Heart right ventricle (tissue), 16 donors: ENCODE measurements at places on chromosomes 7 and 10.

GRCh38 chr10:6990891-6991290 is 410.8 kb upstream of the PRKCQ start:
- no peak for DNase-seq

- DNase-seq, result no peak
Observed at GRCh38 chr7:110105307-110105706, 985.6 kb upstream of the LRRN3 start.

GRCh38 chr7:28588602-28589001 is 176.3 kb downstream of the CREB5 start:
- DNase-seq, result no peak

DNA sequence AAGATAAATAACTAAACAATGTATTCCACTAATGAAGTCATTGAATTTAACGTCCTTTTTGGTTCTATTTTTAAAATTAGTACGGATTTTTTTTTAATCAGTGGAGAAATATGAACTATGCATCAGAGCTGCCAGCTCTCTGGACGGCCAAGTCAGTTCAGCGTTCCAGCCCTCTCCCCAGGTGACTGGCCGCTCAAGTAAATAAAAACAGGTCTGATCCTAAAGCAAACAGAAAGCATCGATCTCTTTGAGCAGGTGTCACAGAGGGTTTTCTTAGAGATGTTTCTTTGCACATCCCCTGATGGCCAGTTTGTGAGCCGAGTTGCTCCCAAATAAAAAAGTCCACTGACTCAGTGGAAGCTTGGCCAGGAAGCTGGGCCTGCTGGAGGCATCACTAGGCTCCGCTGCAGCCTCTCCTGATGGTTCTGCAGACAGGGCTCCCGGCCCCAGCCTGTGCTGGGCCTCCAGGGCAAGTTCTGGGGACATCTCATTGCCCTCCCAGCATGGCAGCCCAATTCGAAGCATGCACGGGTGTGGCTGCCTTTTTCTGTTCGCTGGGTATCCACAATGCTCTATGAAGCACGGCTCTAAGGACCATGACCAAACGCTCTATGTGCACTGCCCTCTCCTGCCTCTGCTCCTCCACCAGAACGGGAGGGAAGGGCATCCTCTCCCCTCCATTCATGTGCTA is 74.7 kb upstream of the PPP2R2D start:
- DNase-seq, result no peak

GRCh38 chr7:121019018-121019417 is 30.5 kb downstream of the CPED1 start:
- DNase-seq, result no peak

- DNase-seq, result no peak
Observed at GRCh38 chr10:91146146-91146545, 74.3 kb upstream of the PCGF5 start.

GRCh38 chr10:6154566-6154965 is 48.2 kb upstream of the PFKFB3 start:
- no peak for DNase-seq

GRCh38 chr10:118258285-118258684 is 83.8 kb downstream of the FAM204A start:
- DNase-seq, result no peak

- DNase-seq, result no peak
Observed at GRCh38 chr10:123613346-123613850, 52.8 kb upstream of the GPR26 start.

GRCh38 chr7:106604303-106604924 is 56.5 kb downstream of the CCDC71L start:
- no peak for DNase-seq

GRCh38 chr10:100896876-100897461 is 15.8 kb upstream of the SLF2 start:
- no peak for DNase-seq

- no peak for DNase-seq
Observed at GRCh38 chr7:133452577-133452976, 199.7 kb downstream of the EXOC4 start.

- no peak for DNase-seq
Observed at GRCh38 chr7:90192876-90193750, 18.4 kb upstream of the STEAP2 start.

- no peak for DNase-seq
Observed at GRCh38 chr10:124338276-124338925, 80.3 kb downstream of the OAT start.

GRCh38 chr7:116384936-116385635 is 114.5 kb upstream of the CAV2 start:
- DNase-seq, result no peak

DNA sequence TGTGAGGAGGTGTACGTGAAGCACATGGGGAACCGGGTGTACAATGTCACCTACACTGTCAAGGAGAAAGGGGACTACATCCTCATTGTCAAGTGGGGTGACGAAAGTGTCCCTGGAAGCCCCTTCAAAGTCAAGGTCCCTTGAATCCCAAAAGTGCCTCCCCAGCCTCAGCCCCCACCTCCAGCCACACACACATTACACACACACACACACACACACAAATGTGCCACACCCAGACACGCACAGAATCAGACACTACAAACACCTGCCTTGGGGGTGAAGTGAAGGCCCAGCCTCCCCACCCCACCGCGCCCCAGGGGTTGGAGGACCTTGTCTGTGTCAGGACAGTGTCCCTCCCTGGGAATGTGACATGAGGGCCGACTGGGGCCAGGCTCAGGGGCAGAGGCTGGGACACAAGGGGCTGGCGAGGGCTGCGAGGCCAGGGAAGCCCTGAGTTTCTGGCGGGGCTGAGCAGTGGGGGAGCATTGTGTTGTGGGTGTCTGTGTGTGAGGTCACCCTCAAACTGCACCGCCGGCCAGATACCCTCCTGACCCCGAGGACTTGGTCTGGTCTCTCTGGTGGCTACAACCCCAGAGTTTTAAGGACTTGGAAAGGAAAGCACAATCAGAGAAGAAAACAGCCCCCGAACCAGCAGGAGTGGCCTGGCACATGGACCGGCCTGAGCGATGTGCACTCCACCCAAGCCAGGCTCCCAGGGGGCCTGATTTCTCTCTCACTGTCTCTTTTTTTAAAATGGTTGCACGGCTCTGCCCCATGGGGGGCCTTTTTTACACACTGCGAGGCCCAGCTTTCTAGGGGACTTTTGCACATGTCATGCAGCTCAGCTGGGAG is 4.0 kb upstream of the ATP6V1F start:
- DNase-seq, result peak; percentile 65

GRCh38 chr7:18828994-18829857 is 288.2 kb downstream of the TWIST1 start:
- no peak for DNase-seq

- no peak for DNase-seq
Observed at GRCh38 chr7:76278540-76278939, 23.9 kb upstream of the HSPB1 start.

DNA sequence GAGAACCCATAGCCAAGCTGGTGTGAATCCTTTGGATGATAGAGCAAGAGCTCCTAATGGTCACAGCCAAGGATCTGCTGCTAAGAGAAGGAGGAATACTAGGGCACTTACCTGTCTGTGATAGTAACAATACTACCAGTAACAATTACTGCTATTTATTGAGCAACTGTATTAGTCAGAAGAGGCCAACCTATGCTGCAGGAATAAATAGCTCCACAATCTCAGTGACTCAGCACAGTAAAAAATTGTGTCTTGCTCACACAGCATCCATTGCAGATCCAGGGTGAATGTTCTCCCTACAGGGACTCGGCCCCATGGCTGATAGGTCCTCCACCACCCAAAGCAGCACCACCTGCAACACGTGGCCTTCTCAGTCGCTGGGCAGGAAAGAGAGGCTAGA is 257.6 kb upstream of the ZMIZ1 start:
- no peak for DNase-seq

- no peak for DNase-seq
Observed at GRCh38 chr7:18515067-18515466, 19.5 kb downstream of the HDAC9 start.

GRCh38 chr7:111638078-111638477 is 75.8 kb upstream of the IMMP2L start:
- no peak for DNase-seq

GRCh38 chr7:75876126-75876881 is 2.5 kb upstream of the RHBDD2 start:
- DNase-seq, result no peak

DNA sequence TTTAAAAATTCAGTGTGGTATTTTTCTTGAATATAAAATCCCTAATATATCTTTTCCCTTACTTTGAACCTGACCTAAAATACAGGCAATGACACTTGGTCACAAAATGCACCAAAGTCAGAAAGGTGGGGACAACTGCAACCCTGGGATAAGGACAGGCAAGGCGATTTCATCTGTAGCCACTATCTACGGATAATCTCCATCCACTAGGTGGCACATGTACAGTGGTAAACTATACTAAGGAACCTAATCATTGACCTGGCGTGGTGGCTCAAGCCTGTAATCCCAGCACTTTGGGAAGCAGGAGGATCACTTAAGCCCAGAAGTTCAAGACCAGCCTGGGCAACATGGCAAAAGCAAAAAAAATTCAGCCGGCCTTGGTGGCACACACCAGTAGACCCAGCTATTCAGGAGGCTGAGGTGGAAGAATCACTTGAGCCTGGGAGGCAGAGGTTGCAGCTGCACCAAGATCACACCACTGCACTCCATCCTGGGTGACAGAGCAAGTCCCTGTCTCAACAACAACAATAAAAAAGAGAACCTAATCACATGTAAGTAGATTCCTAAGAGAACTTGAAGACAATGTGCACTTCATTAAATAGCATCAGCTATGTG is 98.9 kb downstream of the KMT2C start:
- DNase-seq, result no peak

- no peak for DNase-seq
Observed at GRCh38 chr10:46226900-46227558, 59.8 kb upstream of the ANTXRL start.
